ENCODE measurements at places on chromosomes 2 and 18. TPM values are rescaled to one million over a fixed set of nuclear protein-coding genes. Genes with fewer than 3 reads are reported as not detected.

MERTK gene
- 2.1 TPM for total RNA-seq

LYPD6 gene
- 0.06 TPM for total RNA-seq

ICOS gene
- total RNA-seq, result not detected

UGT1A3 gene
- total RNA-seq, result not detected

All from A549 treated with DMSO at 1 μM for 4 hours (cell line).